ENCODE measurements at places on chromosomes 16 and 17. TPM values are rescaled to one million over a fixed set of nuclear protein-coding genes. Genes with fewer than 3 reads are reported as not detected.

The SCIMP gene
- total RNA-seq: not detected

The MMP2 gene
- 143 TPM for total RNA-seq

The CIITA gene
- total RNA-seq: not detected

The INCA1 gene
- 0.23 TPM for total RNA-seq

The KCNJ2 gene
- not detected for total RNA-seq

The MSLN gene
- not detected for total RNA-seq

The TNS4 gene
- total RNA-seq: 0.24 TPM

The ARL4D gene
- total RNA-seq: 7.0 TPM

The KRT25 gene
- not detected for total RNA-seq

The P2RX1 gene
- not detected for total RNA-seq

Measured in Daoy (cell line).